ENCODE measurements at places on chromosomes 3 and 15. TPM values are rescaled to one million over a fixed set of nuclear protein-coding genes. Genes with fewer than 3 reads are reported as not detected.

- DNase-seq, result no peak
Measured at GRCh38 chr3:123853686-123854372, 30.3 kb downstream of the MYLK start.

DNA sequence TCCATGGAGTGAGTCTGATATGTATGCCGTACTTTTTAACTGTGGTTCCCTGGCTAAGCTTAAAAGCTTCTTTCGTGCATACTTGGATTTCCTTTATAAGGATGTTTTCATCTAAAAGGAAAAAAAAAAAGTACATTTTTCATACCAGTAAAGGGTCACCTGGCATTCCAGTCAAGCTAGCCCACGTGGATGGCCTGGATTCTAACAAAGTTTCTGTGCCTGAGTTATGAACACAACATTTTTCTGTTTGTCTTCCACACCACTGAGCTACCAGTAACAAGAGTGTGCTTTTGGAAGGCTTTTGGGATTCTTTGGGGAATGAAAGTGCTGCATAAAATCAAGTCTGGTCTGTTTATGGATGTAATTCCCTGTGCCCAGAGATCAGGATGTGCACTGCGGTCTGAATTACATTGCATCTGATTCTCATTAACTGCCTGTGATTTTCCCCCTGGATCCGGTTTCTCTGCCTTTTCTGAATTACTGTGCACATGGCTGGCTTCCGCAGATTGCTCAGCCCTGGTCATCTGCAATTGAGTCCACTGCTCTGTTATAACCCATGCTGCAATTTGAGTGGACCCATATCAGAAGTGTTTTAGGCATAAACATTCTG, 38.2 kb upstream of the MAGI1 start:
- DNase-seq, result no peak

GRCh38 chr3:130658678-130659077, 88.0 kb downstream of the PIK3R4 start:
- DNase-seq, result no peak

ATXN7 gene
- total RNA-seq, result 37.4 TPM

GRCh38 chr3:108008931-108009639, 81.7 kb downstream of the CD47 start:
- no peak for DNase-seq

FBXW12 gene
- 0.32 TPM for total RNA-seq

DNA sequence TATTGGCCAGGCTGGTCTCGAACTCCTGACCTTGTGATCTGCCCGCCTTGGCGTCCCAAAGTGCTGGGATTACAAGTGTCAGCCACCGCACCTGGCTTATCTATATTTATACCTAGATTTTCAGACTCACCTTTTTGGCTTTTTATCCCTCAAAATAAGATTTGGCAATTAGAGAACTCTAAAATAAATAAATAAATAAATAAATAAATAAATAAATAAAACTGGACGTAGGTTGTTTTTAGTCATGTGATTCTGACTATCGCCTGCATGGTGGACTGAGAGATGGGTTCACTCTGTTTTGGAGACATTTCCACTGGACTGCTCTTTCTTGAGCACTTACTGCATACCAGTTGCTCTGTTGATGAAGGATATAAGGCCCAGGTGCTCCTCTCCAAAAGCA, 46.2 kb upstream of the AKAP13 start:
- DNase-seq, result no peak

DNA sequence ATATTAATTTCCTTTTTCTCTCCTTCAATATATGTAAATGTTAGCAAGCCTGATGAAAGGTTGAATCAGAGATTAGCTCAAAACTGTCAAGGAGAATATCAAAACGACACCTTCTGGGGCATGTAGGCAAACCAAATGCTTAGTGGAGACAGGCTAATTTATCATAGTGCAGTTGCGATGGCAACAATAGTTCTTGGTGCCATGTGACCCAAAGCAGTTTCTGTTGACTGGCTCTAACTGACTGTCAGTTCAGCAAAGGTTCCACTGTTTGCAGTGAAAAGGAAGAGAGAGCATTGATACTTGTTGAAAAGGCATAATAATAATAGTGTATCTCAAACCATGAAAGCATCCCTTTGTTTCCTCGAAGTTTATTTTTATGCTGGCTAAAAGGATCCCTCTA, 513.9 kb downstream of the NLGN1 start:
- no peak for DNase-seq

GRCh38 chr3:127851899-127852298, 29.6 kb upstream of the MGLL start:
- DNase-seq, result no peak

DNA sequence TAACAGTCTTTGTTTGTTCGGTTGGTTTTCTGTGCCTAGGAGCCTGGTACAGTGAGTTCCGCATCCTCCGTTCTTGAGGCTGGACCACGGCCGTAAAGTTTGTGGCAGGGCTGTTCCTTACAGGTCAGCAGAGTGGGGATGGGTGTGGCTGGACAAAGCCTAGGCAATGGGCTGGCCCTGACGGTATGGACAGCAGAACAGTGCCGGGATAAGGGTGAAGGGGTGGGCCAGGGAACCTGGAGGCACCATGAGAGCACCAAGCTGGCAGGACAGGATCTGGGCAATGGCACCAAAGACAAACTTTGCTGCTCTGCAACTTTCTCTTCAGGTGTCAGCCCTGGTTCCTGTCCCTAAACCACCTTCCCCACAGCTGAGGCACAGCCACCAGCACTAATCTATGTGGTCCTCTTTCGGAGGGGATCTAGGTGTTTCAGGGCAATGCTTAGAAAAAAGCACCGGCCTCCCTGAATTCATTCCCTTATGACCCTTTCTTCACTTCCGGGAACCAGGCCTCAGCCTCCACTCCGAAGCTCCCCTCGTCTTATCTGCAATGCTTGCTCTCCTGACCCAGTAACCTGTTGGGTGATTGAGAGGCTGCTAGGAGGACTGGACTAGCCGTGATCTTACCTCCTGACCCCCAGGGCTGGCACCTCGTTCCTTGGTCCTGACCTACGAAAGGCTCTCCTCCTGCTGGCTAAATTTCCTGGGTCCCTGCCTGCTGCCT, 54.4 kb downstream of the KLHL6 start:
- DNase-seq, result no peak

DNA sequence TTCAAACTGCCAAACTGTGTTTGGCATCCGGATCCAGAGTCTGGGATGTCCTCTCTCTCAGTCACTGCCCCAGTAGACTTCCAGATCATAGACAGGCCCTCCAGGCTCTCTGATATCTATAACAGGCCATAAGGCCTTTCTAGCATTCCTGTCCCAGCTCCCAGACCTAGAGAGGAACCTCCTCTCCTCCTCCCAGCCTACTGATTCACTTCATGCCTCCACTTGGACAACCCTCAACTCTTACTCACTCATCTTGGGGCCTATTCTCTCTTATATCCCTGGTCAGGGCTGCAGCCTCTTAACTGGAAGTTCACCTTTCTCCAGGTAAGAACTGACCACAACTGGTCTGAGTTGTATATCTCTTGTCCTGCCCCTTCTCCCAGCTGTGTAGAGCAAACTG, 253.7 kb upstream of the TRIM42 start:
- DNase-seq, result no peak

ZPLD1 gene
- 0.33 TPM for total RNA-seq

NRG4 gene
- not detected for total RNA-seq

ANKUB1 gene
- total RNA-seq, result not detected

- no peak for DNase-seq
Measured at GRCh38 chr3:157148196-157148889, 11.6 kb downstream of the CCNL1 start.

DNA sequence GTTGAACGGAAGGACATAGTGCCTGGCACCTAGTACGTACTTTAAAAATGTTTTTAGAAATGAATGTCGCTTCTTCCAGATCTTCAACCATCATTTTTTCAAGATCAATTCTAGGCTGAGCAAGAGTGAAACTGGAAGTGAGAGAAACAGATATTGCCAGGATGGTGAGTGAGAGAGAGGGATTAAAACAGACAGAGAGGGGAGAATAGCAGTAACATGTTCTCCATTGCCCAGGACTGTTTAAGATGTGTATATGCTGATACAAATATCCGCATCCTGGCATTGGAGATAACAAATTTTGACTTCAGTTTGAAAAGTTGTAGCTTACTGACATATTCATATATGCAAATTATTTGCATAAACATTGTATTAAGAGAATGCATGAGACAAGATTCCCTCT, 1156.1 kb downstream of the TBL1XR1 start:
- no peak for DNase-seq

LINGO1 gene
- total RNA-seq, result 1.6 TPM

VGLL3 gene
- 60.0 TPM for total RNA-seq

FETUB gene
- not detected for total RNA-seq

DNA sequence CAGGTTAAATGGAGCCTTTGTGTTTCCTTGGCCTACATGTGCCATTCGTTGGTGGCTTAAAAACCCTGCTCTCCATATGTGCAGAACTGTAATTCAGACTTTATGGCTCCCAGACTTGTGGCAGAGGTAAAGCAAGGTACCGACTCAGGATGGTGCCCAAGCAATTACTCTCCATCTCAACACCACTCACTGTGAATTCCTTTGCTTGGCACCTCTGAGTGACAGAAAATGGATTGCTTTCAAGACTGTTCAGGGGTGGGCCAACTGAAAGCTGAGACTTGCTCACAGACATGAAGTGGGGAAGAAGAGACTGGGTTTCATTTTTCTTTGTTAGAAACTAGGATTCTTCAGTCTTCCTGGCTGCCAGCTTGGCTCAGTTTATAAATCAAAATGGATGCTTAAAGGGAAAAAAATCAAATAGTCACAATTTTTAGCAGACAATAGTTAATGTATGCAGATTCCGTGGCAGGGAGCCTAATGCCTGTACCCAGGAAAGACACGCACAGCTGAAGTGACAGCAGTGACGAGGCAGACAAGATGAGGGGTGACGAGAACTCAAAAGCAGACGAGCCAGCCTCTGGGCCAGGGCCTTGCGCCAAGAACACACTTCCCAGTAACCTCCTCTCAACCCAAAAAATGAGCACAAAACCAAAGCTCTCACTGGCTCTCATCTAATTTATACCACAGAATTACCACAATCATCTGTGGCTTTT, 207.9 kb upstream of the SLC2A2 start:
- no peak for DNase-seq

DNA sequence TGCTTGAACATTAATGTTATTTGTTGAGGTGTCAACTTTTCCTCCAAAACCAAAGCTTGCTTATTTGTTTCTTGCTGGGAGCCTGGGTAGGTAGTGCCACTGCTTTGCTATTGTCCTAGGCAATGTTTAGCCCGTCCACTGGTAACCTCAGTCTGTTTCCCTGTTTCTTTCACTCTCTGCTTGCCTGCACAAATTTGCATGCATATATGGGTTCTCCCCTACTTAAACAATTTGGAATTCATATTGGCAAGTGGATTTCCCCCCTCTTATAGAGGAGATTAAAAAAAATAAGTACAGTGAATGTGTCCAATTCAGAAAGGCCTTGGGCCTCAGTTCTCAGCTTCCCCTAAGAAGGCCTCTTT, 45.0 kb upstream of the BOC start:
- no peak for DNase-seq

CCR8 gene
- not detected for total RNA-seq

- no peak for DNase-seq
Measured at GRCh38 chr3:160125258-160125657, 100.0 kb upstream of the C3orf80 start.

- DNase-seq, result no peak
Measured at GRCh38 chr3:43537225-43537624, 84.6 kb downstream of the ANO10 start.

TICRR gene
- total RNA-seq, result 0.16 TPM

GRCh38 chr3:63232764-63233396, 45.2 kb upstream of the SYNPR start:
- DNase-seq, result no peak

- DNase-seq, result no peak
Measured at GRCh38 chr3:124089214-124089613, 97.3 kb upstream of the ROPN1 start.

GRCh38 chr3:14861446-14862302, 42.9 kb downstream of the FGD5 start:
- no peak for DNase-seq

GRCh38 chr3:128360705-128361271, 105.9 kb downstream of the DNAJB8 start:
- DNase-seq, result no peak

DNA sequence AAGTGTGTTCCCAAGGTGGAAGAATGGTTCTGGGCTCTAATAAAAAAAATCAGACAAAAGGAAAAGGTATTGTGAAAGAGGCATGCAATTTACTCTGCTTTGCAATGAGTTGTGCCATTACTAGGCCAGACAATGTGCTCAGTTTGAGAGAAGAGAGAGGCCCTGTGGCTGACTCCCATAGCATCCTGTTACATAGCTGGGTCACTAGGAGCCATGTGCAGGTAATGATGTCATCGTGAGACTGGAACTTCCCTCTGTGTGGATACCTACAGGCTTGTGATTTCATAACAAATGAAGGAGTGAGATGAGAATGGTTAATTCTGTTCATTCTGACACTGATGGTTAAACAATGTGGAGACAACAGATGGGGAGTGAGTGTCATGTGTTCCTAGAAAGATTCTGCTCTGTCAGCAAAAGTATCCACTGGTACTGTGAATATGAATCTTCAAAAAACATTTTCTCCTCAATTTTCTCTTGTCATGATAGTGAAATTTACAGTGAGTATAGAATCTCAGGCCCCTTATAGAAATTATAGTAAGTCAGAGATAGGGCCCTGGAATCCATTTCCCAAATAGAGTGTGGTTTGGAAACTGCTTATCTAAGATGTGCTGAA, 648.7 kb upstream of the DPPA4 start:
- DNase-seq, result no peak

DNA sequence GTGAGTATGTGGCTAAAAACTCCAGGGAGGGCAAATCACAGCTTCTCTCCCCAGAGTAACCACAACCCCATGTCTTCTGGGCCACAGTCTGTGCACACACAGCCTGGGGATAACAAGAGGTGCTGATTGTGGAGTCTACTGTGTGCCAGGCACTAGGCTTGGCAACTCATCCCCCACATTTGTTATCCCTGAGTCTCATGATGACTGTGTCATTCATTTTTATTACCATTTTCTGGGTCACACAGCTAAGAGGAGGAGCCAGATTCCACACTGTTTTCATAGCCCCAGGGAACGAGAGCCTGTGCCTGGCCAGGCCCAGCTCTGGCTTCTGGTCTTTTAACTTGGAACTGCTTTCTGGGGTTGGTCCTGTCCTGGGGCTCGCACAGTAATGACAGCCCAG, 34.5 kb downstream of the ESYT3 start:
- no peak for DNase-seq

CISH gene
- 17.4 TPM for total RNA-seq

GOLGA8K gene
- total RNA-seq, result 0.66 TPM

FGD5 gene
- 28.2 TPM for total RNA-seq

GRCh38 chr3:8736436-8736835, 2.8 kb downstream of the CAV3 start:
- DNase-seq, result no peak

GRCh38 chr3:62727536-62727935, 147.7 kb downstream of the CADPS start:
- no peak for DNase-seq

Measured in breast epithelium (tissue), 4 donors.